ENCODE measurements at places on chromosomes 12 and 14. TPM values are rescaled to one million over a fixed set of nuclear protein-coding genes. Genes with fewer than 3 reads are reported as not detected.

CISTR gene
- total RNA-seq: not detected

BATF gene
- not detected for total RNA-seq

RASSF9 gene
- 2.7 TPM for total RNA-seq

DPF3 gene
- 1.6 TPM for total RNA-seq

NCKAP5L gene
- 10.5 TPM for total RNA-seq

PLCZ1 gene
- not detected for total RNA-seq

HOXC10 gene
- total RNA-seq: not detected

HIGD1C gene
- total RNA-seq: not detected

CDK2 gene
- 27.7 TPM for total RNA-seq

SIRT4 gene
- 3.3 TPM for total RNA-seq

NAV3 gene
- total RNA-seq: 9.3 TPM

BEGAIN gene
- total RNA-seq: 1.4 TPM

DNA sequence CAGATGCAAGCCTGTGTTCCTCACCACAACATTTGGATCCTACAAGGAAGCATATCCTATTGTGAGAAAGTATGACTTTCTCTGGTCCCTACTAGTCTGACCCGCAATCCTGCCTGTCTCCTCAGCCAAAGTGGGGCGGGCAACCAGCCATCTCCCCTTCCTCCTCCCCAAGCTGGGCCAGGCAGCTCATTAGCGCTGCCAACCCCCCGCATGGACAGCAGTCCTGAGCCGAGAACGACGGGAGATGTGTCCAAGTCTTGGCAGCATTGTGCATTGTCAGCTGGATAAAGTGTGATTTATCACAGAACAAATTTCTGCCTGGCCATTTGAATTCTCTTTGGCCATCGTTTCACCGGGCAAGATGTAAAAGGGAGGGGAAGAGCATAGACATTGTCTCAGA lies 139.4 kb downstream of the SLC15A4 start:
- no peak for DNase-seq

- no peak for DNase-seq
Measured at GRCh38 chr14:76997257-76997970, 31.1 kb downstream of the IRF2BPL start.

DNA sequence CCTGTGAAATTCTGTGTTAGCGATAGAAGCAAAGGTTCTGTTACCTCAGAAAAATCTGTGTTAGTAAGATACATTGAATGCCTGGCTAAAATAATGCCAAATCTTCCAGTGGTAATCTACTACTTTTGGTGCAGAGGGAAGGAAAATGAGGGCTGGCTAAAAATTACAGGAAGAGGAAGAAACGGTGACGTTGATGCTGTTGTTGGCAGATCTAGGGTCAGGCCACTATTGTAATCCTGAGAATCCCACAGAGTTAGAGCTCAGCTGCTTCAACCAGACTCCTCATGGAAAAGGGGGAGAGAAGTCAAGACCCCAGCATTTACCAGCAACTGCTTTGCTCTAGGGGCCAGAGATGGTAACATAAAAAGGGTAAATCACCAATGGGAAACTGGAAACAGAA lies 145.1 kb downstream of the PPM1H start:
- no peak for DNase-seq

DNA sequence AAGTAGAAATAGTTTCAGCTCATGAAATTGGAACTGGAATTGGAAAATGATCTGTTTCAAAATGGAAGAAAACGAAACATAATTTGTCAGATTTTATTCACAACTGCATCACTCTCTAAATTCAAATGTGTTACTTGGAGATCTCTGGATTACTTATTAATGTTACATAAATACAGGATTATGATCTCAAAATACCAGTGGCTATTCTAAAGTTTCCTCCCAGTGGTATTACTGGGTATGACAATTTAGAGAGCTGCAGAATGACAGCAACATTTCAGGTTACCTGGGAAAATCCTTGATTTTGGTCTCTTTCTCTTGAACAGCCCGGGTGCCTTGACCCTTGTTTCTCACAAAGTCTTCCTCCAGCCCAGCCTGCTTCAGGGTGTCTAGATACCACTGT lies 14.2 kb downstream of the FAM161B start:
- DNase-seq: no peak

DNA sequence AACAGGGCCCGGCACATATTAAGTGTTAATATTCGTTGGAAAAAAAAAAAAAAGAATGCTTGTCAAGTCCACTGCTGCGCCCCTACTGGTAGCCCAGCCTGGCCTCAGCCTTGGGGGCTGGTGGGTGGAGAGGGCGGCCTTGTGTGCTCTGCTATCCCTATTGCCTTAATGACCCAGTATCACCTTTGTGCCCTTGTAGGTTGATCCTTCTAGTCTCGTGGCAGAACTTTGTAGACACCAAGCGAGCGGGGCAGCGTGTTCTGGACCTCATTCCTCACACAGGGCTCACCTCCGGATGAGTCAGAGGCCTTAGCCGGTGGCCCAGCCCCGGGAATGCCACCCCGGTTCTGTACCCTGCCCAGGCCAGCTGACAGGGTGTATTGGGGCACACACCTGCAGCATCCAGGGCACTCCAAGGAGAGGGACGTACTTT lies 1.8 kb upstream of the RCOR1 start:
- no peak for DNase-seq

DNA sequence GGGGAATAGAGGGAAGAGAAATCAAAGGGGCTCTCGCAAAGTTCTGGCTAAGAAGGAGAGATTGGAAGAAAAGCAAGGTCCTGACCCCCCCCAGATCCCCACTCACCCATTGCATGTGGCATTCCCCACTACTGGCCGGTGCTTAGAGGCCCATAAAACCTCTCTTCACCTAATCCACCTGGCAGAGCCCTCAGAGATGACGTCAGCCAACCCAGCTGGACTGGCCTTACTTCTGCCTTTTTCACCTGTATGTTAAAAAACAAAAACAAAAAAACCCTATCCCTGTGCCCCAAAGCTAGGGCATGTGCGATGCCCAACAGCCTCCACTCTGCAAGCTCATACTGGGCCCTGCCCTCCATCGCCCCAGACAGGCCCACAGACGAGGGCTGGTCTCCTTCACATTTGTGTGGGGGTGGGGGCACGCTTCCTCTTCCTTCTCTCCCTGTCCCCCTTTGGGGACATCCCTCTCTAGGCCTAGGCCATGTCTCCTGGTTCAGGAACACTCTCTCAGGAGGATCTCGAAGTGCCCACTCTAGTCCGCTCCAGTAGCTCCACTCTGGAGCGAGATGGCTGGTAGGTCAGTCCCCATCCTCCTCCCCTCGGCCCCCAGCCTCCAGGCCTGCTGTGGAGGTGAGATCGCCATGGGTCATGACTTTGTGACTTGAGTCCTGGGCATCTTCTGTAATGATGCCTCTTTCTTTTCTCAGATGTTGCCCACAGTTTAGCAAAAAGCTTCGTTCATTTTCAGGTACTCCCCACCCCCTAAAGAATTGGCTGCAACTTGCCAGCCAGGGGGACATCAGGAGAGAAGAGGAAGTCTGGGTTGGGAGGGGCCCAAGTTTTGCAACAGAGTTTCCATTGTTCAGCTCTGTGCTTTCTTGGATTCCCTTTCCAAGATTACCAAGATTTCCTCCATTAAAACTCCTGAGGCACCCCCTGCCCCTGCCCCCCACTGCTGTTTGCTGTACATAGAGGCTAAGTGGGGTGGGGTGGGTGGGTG lies 37.0 kb downstream of the FIGNL2 start:
- no peak for DNase-seq

- DNase-seq: no peak
Measured at GRCh38 chr12:108589028-108589839, 8.7 kb downstream of the TMEM119 start.

- no peak for DNase-seq
Measured at GRCh38 chr12:79058342-79058741, 193.8 kb downstream of the SYT1 start.

DNA sequence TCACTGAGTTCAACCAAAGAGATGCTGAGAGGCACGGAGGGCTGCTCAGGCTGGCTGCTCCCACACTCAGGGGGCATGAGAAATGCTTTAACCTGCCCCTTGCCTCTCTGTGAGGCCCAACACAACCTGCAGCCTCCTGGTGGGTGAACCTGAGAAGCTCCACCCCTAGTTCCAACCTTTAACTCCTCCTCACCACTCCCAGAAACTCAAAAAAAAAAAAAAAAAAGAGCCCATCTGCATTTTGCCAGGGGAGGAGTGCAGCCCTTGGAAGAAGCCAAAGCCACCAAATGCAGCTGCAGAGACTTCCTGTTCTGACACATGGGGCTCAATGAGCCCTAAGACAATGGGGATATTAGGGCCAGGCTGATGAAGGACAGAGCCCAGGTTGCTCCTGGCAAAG lies 8.9 kb downstream of the KRT4 start:
- no peak for DNase-seq

GRCh38 chr14:93629643-93630042 lies 158.6 kb downstream of the PRIMA1 start:
- no peak for DNase-seq

GRCh38 chr12:2648406-2648805 lies 146.4 kb upstream of the FKBP4 start:
- peak; percentile 10 for DNase-seq

GRCh38 chr12:2794191-2794735 lies 507 bp upstream of the FKBP4 start:
- no peak for DNase-seq

DNA sequence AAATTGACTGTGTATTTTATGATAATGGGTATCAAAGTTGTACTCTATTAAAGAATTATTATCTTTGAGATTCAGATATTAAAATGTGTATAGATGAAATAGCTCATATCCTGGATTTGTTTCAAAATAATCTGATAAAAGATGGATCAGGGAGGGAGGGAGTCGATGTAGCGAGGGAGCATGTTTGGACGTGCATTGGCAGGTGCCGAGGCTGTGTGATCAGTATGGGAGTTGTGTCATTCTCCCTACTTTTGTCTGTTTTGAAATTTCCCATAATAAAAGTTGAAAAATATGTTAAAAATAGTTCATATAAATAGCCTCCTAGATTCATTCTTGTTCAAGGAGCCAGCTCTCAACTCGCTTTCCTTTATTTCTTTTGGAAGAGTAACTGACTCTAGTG lies 171.6 kb upstream of the HIF1A start:
- DNase-seq: no peak

DNA sequence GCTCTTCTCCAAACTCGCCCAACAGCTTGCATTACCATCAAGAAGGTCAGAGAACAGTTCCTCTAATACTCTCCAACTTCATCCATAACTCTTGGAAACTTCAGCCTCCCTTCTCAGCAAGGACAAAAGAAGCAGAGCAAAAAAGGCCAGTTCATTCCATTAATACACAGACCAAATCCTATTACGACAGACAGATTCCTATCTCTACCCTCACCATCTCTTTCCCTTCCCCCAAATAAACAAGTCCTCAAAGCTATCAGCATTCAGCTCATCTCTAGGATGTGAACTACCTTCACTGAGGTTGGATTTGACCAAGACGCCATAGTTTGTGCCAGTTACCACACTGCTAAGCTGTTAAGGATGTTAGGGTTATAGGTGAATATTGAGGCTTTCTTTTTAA lies 25.2 kb downstream of the SINHCAF start:
- DNase-seq: no peak

DNA sequence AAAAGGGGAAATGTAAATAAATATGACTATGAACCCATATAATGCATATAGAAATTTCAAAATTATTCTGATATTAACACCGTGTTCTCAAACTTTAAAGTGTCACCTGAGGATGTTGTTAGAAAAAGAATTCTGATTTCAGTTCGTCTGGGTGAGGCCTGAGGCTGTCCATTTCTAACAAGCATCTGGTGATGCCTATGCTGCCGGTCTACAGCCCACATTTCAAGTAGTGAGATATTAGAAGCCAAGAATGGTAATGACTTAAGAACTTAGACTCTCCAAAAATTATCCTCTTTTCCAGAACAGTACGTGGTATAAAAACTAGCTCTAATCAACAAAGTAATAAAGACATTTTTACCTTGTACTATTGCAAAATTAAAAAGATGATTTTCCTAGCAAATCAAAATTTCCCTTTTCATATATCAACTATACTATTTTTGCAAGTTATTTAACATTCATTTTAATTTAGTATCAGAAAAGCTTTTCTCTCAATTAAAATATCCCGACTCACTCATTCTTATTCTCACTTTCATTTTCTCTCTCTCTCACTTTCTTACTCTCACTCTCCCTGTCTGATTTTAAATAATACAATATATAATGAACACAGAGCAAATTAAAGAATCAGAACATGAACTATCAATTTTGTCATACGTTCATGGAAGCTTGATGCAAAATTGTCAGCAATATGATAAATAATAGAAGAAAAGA lies 35.0 kb downstream of the PIK3C2G start:
- no peak for DNase-seq

GRCh38 chr12:22627371-22627770 lies 2.4 kb downstream of the ETNK1 start:
- no peak for DNase-seq

- peak; percentile 75 for DNase-seq
Measured at GRCh38 chr14:95011445-95012006, 145.8 kb downstream of the DICER1 start.

- DNase-seq: no peak
Measured at GRCh38 chr12:123133701-123134100, 17.2 kb downstream of the PITPNM2 start.

GRCh38 chr12:68122236-68122920 lies 37.2 kb downstream of the IFNG start:
- DNase-seq: no peak

- no peak for DNase-seq
Measured at GRCh38 chr12:46794593-46795190, 31.1 kb downstream of the SLC38A4 start.

GRCh38 chr12:80935111-80935510 lies 2.6 kb downstream of the LIN7A start:
- no peak for DNase-seq

- DNase-seq: no peak
Measured at GRCh38 chr12:57731411-57732080, 7.0 kb downstream of the AGAP2 start.

DNA sequence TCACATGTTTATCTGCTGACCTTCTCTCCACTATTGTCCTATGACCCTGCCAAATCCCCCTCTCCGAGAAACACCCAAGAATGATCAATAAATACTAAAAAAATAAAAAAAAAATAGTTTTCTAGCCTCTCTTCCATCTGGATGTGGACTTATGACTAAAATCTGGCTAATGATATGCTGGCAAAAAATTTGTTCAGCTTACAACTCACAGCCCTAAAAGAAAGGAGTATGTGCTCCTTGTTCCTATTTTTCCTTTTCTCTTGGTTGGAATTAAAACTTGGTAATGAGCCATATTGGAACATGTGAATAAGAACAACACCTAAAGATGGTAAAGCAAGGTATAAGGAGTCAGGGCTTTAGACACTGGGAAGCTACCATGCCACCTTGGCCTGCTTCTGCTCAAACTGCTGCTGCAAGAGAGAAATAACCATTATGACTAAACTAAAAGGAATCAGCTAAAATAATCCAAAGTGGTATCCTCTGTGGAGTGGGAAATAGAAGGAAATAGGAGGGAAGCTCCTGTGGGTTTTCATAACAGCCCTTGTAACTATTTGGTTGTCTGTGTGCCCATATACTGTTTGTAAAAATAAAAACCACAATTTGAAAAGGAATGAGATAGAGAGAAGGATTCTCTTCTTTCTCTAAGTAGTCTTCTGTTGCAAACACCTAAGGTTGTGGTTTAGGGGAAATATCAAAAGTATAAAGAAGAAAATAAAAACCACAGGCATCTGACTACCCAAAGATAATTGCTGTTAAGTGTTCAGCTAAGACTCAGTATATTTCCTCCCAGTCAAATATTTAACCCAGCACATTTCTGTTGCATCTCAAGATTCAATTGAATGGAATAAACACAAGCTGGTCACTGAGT lies 53.8 kb downstream of the SDR9C7 start:
- no peak for DNase-seq

- DNase-seq: no peak
Measured at GRCh38 chr12:97305651-97306050, 157.0 kb upstream of the RMST start.

GRCh38 chr14:20998674-20999366 lies at the start of gene SLC39A2:
TSS of gene SLC39A2 (plus strand) at chr14:20999293. CDS start at chr14:20999447, 154 bp downstream.
- no peak for DNase-seq

All from sigmoid colon (tissue), 7 donors.